NCI-H2107 (cell line): ENCODE measurements at places on chromosomes 6 and 20.

DNA sequence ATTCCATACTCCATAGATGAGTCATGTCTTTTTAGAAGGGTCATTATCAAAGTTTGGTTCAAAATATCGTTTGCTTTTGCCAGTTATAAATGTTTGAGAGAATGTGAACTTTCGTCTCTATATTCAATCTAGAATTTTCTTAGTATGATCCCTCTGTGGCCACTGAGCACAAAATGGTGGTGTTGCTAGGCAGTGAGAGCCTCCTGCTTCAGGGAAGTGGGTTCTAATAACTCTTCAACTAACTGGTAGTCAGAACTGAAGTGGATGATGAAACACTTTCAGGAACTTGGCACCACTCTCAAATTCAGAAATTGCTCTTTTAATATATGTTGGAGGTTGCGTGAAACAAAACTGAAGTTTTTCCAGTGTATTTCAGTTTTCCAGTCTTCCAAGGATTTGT, 125.0 kb upstream of the DOK5 start:
- DNase-seq, result no peak

DNA sequence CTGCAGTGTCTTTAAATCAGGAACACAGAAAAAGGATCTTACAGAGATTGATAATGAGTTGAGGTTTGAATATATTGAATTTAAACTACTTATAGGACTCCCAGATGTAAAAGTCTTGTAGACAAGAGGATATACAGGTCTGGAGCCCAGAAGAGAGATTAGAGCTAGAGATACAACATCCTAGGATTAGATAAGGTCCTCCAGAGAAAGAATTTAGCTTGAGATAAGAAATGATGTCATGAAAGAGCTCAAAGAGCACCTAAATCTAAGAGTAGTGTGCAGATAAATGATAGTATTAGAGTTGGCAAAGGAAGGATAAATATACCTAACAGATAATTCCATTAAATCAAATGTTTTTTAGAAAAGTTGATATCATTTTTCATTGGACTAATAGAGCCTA, 23.9 kb downstream of the EPM2A start:
- DNase-seq, result no peak

- no peak for DNase-seq
Observed at GRCh38 chr20:52974179-52974594, 2.0 kb downstream of the TSHZ2 start.

DNA sequence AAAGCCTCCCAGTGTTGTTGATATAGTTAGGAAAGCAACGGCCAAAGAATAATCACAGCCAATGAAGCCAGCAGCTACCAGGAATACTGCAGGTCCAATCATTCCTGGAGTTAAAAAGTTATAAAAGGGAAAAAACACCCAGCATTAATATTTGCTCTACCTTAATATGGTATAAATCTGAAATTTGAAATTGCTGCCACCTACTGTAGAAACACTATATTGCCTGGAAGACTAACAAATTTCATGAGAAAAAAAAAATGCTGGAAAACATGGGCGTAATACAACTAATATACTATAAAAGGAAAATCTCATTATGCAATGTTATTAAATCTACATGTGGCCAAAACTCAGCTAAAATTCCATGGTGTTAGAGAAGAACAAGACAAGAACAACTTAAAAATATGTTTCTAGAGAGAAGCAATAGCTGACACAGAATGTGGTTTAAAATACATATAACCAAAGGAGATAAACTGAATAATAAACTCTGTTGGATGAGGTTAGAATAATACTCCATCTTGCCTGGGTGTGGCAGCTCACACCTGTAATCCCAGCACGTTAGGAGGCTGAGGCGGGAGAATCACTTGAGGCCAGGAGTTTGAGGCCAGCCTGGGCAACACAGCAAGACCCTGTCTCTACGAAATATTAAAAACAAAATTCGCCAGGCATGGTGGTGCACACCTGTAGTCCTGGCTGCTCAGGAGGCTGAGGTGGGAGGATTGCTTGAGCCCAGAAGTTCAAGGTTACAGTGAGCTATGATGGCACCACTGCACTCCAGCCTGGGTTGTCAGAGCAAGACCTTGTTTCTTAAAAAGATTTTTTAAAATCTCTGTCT, 43.1 kb downstream of the SLC17A5 start:
- no peak for DNase-seq

- DNase-seq, result no peak
Observed at GRCh38 chr6:26184367-26184891, 97.2 kb downstream of the HFE start.

- DNase-seq, result no peak
Observed at GRCh38 chr20:32339116-32339515, 19.0 kb upstream of the ASXL1 start.

GRCh38 chr6:158607411-158608170, 37.0 kb downstream of the DYNLT1 start:
- DNase-seq, result no peak

DNA sequence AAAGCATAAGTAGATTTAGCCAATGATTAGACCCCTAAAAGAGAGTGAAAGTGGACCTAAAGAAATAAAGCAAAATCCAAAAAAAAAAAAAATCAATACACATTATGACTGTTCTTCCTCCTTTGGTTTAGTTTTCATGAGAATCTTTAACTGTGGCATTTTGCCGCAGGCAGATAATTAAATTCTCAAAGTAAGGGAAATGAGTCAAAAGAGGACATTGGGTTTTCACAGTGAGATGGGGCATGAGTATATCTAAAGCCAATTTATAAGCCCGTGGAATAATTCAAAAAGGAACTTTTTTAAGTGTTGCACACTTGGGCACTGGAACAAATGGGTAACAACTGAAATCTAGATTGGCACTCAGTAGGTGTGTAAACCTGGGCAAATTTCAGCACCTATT, 230.3 kb downstream of the PKHD1 start:
- DNase-seq, result no peak
